ENCODE measurements at places on chromosomes 11 and 22.

DNA sequence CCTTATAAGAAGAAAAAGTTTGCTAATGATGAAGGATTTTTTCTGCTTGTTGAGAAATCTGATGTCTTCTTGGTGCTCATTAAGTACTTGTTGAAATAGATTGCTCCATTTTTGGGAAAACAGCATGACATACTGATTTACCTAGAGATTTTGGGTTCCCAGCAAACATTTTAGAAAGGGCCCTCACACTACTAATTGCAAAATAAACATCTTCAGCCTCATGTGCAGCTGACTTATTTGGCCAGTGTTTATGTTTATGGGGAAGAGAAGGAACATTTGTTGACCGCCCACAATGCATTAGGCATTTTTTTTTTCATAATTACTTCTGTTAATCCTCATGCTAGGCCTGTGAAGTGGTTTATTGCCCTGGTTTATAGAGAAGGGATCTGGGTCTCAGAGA, 40.1 kb downstream of the LDLRAD3 start:
- no peak for DNase-seq

DNA sequence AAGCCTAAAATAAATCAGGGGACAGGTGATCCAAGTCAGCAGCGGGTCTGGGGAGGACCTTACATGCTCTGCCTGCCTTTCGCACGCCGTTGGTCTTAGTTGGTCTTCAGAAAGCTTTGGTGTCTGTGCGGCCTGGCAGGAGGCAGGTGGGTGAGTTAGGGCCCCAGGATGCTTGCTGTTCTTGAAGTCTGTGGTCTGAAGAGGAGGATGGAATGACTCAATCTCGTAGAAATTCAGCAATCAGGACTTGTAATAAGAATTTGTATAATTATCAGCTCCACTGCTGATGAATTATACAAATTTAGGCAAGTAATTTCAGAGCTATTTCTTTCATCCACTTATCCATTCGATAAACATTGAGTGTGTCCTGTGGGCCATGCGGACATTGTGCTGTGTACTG, 138.5 kb downstream of the FEZ1 start:
- no peak for DNase-seq

DNA sequence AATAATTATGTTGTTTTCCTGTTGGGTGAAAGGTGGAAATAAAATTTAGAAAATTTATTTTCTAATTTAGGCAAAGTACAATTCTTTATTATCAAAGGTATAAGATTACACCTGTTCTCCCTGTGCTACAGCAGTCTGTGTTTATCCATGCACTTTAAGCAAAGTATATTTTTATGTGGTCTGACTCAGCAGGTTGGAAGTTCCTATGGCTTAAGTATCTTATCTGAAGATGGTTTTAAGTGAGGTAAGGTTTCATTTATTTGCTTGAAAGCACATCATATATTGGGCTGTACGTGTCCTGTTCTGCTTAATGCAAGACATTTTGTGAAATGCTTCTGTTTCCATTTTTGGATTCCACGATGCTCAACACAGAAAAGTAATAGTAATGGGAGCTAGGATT, 14.6 kb downstream of the PPME1 start:
- DNase-seq: no peak

GRCh38 chr11:65613091-65613928, 711 bp downstream of the MAP3K11 start:
- no peak for DNase-seq

- no peak for DNase-seq
These were observed 36.2 kb upstream of the RAPSN start for GRCh38 chr11:47485107-47485506.

DNA sequence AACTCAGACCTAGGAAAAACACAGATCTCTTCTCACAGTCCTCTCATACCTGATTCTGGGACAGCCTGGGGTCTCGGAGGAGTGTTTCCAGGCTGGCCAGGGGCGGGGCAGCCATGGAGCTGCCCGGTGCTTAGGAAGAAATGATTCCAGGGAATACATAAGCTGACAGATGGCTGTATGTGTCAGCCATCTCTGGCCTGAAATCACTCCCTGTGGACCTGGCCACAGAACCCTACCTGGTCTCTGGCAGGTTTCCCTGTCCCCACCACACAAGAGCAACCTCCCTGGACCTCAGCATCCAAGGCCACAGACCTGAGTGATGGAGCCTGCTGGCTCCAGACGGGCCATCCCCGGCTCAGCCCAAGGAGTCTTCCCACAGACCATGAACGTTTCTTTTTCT, 10.0 kb downstream of the GGA1 start:
- no peak for DNase-seq

DNA sequence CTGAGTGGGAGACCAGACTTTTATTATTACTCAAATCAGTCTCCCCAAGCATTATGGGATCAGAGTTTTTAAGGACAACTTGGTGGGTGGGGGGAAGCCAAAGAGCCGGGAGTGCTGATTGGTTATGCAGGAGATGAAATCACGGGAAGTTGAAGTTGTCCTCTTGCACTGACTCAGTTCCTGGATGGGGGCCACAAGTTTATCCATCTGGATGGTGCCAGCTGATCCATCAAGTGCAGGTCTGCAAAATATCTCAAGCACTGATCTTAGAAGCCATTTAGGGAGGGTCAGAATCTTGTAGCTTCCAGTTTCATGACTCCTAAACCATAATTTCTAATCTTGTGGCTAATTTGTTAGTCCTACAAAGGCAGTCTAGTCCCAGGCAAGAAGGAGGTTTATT, 53.5 kb upstream of the LMO1 start:
- DNase-seq: no peak

GRCh38 chr22:47678636-47679287, 916.3 kb downstream of the TBC1D22A start:
- no peak for DNase-seq

DNA sequence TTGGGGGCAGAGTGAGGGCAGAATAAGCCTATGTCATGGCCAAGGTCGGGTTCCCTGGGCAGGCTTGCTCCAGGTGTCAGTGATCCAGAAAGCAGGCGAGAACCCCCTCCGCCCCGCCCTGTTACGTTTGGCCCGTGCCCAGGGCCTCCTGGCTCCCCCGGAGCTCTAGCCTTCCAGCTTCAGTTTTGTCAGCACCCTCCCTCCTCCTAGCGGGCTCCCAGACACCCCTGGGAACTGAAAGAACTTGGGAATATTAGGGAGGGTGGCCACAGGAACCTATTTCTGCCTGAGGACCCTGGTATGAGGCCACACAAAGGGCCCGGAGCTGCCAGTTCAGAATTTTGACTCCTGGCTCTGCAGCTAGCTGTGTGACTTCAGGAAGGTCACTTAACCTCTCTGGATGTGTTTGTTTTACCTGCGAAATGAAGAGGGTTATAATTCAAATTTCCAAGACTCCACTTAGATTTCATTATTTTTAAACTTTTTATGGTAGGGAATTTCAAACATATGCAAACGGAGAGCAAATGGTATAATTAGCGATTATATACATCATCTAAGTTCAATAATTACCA, 1.2 kb downstream of the TUBA8 start:
- DNase-seq: no peak

DNA sequence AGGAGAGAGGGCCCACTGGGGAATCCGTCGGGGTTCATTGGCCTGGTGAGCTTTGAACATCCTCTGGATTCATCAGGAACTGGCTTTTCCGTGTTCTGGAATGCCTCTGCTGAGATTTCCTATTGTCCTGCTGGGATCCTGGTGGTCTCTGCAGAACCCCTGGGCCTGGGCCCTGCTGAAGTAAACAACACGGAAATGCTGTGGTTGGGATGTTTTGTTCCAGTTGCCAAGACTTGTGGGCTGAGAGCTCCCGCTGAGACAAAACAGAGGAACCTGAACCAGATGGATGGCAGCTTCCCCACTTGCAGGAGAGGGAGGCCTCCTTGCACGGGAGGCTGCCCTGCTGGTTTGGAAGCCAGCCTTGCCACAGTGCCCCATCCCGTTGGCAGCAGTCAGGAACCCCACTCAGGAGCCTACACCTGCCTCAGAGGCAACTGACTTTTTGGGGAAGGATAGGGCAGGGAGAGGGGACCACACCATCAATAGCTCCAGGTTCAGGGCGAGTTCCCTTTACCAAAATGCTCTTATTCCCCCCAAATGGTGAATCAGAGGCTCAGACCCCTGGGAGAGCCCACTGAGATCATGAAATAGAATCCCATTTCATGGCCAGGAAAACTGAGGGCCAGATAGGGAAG, 60.7 kb downstream of the LRRC32 start:
- DNase-seq: no peak

DNA sequence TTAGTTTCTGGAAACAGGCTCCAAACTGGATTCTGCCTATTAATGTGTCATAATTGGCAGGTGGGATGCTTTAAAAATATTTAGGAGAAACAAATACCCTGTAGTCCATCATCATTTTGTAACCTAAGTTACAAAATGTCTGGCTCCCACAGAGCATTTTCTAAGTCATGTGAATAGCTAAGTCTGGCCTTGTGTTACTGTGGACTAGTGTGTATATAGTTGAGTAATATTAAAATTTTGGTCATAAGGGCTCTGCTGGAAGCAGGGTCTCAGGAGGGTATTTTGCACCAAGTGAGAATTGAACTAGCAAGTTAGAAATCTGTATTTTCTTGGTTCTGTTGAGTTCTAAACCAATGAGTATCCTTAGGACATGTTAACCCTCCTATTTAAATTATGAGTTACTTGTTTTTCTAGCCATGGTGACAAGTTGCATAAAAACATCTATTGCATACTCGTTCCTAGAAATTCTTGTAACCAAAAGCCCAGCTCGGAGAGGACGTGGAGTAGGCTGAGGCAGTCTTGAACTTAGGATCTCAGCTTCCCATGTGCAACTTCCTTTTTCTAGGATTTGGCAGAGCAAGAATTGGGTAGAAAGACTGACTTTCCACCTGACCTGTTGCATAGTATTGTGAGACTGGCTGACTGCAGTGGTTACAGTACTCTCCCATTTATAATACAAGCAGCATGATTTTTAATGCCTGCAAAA, 5.4 kb downstream of the PTPMT1 start:
- DNase-seq: no peak

DNA sequence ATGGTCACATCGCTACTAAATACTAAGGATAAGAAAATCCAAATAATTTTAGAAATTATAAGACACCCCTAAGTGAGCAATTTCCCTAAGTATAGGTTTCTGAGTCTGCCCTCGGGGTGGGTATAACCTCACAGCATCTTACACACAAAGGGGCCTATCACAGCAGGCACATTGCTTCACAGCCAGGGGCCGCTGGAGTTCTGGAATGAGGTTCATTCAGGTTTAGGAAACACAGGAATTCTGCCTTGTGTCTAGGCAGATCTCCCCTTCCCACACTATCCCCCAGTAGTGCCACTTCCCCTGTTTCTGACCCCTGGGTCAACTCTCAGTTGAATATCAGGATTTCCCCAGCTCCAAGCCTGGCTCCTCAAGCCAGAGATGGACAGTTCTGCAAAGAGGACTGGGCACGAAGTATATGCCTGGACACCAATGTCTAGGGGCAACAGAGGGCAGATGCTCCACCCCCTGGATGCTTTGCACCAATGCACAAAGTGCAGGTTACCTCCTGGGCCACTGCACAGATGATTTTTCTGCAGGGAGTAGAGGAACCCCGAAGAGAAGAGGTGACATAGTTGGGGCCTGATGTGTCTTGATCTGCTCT, 11.4 kb downstream of the TUBA8 start:
- no peak for DNase-seq

- DNase-seq: no peak
These were observed 23.7 kb upstream of the SLC36A4 start for GRCh38 chr11:93221539-93221938.

DNA sequence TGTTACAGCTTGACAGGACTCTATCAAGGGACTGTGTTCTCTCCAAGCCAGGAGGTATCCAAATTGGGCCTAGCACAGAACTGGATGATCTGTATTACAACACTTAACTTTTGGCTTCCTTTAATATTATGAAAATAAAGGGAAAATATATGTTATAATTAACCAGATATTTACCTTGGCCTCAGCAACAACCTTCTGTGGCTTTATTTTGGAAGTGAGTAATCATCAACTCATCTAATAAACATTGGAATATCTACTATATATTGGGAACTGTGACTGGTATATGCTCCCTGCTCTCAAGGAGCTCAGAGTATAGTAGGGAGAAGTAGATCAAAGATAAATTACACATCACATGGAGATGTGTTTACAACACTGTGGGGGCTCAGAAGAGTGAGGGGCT, 352.2 kb downstream of the METTL15 start:
- no peak for DNase-seq

DNA sequence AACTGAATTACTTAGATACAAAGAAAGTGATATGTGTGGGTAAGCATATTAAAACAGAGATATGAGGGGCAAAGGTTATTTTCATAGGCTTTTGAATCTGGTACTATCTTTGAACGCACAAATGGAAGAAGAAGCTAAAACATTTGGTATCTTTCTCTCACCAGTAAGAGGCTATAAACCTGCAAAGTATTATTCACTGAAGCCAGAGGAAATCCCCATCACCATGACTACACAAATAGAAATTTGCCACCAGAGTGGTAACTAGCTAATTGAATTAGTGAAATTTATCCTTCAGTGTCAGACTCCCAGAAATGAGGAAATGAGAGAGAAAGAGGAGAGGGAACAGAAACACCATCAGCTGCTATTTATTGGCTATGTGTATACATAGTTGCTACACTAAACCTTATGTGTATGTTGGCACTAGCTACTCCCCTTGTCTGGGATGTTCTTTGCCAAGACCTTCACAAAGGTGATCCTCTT, 503.4 kb downstream of the DLG2 start:
- no peak for DNase-seq

- no peak for DNase-seq
These were observed at the start of gene TMEM132A for GRCh38 chr11:60924110-60924905. TSS of gene TMEM132A (plus strand) at chr11:60924460. CDS start at chr11:60924634, 174 bp downstream.

DNA sequence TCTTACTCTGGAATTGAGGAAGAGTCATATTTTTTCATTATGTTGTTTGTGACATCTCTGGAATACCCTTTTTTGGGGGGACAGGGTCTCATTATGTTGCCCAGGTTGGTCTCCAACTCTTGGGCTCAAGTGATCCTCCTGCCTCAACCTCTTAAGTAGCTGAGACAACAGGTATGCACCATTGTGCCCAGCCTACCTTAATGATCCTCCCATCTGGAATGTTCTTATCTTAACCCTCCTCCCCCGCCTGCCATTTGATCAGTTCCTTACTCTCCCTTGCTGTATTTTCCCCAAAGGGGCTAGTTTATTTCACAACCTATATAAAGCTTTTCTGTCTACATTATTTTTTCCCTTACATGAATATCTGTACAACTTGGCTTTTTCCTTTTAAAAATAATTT, 594.7 kb downstream of the METTL15 start:
- no peak for DNase-seq

DNA sequence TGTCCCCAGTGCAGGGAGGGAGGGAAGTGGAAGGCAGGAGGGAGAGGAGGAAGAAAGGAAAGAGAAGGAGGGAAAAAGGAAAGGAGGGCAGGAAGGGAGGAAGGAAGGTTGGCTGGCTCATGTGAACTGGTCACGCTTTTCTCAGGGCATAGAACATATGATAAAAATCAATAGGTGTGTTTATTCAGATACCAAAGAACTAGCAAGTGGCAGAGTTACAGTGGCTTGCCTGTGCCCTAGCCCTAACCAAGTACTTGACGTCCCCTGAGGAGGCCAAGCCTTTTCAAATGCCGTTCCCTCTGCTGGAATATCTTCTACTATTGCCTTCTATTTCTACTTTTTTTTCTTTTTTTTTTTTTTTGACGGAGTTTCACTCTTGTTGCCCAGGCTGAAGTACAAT, 33.5 kb downstream of the CHRDL2 start:
- DNase-seq: no peak

GRCh38 chr22:39254789-39255298, 10.1 kb upstream of the PDGFB start:
- no peak for DNase-seq

GRCh38 chr22:39917197-39917643, 16.3 kb downstream of the GRAP2 start:
- no peak for DNase-seq

GRCh38 chr11:1013631-1013935, 22.9 kb downstream of the MUC6 start:
- no peak for DNase-seq

GRCh38 chr11:119432484-119433357, 9.7 kb upstream of the THY1 start:
- peak; percentile 80 for DNase-seq
